SK-N-MC (cell line): ENCODE measurements at places on chromosomes 3 and 15.
A peak's percentile ranks its signal among the peaks of the same experiment; 100 is the strongest.

DNA sequence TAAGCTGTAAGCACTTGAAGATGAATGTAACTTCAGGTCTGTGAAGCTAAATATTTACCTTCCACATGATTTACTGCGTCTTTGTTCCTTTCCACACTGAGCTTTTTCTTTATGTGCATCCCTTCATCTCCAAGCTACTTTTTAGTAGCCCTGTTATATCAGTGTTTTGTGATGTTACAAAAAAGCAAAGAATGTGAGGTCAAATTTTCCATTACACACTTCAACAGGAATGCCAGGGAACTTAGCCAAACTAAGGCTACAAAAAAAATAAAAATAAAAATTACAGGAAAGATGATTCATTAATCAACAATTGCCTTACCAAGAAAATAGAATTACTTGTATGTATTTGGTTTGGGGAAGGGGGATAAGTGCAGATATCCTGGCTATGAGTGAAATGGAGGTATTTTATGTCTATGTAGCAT is 73.0 kb downstream of the FILIP1L start:
- DNase-seq, result peak; percentile 28

- DNase-seq, result no peak
These were observed 13.0 kb upstream of the PIGZ start for GRCh38 chr3:196981657-196982056.

DNA sequence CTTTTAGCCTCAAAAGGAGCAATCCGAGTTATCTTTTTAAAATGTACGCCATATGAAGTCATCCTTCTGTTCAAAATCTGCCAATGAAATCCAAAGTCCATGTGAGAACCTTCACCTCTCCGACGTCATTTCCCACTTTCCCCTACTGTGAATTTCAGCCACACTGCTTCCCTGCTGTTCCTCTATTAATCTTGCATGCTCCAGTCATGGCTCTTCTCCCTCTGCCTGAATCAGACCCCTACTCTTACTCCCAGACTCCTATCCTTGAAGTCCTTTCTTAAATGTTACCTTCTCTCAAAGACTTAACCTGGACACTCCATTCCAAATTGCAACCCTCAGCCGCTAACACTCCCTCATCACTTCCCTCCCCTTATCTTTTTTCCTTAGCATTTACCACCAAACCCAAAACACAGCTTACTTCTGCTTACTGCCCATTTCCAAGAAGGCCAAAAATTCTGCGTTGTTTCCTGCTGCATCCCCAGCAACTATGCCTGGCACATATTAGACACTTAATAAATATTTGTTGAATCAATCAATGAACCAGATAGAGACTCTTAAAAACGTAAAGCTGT is 1.2 kb downstream of the NKIRAS1 start:
- DNase-seq, result no peak

- DNase-seq, result no peak
These were observed 7.1 kb upstream of the FSIP1 start for GRCh38 chr15:39789736-39790135.

DNA sequence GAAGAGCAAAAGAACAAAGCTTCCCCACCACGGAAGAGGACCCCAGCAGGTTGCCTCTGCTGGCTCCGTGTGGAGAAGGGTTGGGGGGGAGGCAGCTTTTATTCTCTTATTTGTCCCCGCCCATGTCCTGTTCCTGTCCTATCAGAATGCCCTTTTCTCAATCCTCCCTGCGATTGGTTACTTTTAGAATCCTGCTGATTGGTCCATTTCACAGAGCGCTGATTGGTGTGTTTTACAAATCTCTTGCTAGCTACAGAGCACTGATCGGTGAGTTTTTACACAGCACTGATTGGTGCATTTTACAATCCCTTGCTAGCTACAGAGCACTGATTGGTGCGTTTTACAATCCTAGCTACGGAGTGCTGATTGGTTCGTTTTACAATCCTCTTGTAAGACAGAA is 100.6 kb upstream of the KLF13 start:
- no peak for DNase-seq

DNA sequence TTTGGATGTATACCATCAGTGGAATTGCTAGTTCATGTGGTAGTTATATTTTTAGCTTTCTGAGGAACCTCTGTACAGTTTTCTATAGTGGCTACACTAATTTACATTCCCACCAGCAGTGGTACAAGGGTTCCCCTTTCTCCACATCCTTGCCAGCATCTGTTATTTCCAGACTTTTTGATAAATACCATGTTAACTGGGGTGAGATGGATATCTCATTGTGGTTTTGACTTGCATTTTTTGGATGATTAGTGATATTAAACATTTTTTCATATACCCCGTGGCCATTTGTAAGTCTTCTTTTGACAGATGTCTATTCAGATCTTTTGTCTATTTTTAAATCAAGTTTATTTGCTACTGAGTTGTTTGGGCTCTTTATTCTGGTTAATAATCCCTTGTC is 455.6 kb upstream of the RARB start:
- no peak for DNase-seq

DNA sequence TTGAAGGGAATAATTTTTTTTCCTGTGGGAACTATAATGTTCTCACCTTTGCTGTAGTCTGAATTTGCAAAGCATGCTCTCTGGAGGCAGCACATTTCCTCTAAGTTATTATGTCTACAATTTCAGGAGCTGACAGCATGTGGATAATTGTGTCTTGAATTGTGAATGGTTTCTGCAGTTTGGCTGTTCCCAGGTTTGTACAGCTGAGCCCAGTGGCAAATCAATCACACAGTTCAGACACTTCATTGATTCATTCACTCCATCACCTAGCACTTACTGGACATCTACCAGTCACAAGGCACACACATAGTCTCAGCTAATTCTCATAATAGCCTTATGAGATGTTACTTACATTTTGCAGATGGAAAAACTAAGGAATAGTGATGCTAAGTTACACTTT is 219.0 kb upstream of the ROPN1 start:
- no peak for DNase-seq

DNA sequence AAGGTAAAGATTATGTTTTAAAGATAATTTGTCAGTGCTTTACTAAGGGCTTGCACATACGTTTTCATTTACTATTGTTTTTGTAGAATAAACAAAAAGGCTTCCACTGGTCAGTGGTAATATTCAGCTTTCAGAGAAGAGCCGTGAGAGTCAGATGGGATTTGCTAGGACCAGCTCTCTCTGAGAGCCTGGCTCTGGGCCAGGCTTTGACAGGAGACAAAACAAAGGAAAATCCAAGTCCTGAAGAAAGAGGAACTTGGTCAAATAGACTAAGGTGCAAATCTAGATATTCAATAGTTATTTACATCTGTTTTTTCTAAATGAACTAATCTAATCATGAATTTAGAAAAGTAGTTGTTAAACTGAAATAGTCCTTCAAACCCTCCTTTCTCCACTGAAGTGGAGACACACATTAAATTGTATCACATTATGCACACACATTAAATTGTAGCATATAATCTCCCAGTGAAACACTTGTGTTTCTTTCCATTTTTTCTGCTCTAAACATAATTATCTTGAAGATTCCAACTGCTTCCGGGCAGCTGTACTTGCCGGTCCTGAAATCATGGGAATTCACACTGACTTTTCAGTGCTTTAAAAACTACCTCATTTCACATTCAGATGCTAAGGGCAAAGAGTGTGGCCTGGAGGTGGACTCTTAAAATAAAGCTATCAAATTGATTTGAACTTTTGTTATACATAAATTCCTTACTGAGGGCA is 55.1 kb upstream of the FILIP1L start:
- no peak for DNase-seq

DNA sequence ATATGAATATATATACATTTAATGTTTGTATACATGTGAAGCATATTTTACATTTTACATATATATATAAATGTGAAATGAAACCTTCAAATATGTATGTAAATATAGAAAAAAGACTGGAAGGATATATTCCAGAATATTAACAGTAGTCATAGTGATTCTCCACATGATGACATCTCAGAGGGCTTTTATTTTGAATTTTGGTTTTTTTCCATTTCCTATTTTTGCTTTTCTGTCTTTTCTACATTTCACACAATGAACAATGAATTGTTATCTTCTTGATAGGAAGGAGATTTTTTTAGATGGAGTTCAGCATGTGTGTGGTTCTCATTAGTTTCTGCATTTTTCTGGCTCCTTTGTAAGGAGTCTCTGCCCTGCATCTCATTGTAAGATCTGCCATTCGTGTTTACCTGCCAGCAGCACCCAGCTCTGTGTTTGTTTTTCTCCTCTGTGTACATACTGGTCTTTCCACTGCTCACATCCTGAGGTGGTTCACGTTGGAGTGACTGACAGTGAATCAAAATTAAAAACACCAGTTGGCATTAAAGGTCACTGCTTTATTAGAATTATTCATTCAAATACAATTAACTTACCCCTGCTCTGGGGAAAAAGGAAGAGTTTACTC is 425.3 kb upstream of the MDFIC2 start:
- DNase-seq, result no peak

GRCh38 chr3:178947738-178948137 is 123.9 kb downstream of the ZMAT3 start:
- DNase-seq, result no peak

GRCh38 chr3:146164071-146164470 is 3.1 kb upstream of the PLOD2 start:
- no peak for DNase-seq

GRCh38 chr15:70491201-70491621 is 272.1 kb downstream of the UACA start:
- DNase-seq, result no peak

GRCh38 chr15:44738340-44738984 is 2.1 kb downstream of the TRIM69 start:
- peak; percentile 44 for DNase-seq

DNA sequence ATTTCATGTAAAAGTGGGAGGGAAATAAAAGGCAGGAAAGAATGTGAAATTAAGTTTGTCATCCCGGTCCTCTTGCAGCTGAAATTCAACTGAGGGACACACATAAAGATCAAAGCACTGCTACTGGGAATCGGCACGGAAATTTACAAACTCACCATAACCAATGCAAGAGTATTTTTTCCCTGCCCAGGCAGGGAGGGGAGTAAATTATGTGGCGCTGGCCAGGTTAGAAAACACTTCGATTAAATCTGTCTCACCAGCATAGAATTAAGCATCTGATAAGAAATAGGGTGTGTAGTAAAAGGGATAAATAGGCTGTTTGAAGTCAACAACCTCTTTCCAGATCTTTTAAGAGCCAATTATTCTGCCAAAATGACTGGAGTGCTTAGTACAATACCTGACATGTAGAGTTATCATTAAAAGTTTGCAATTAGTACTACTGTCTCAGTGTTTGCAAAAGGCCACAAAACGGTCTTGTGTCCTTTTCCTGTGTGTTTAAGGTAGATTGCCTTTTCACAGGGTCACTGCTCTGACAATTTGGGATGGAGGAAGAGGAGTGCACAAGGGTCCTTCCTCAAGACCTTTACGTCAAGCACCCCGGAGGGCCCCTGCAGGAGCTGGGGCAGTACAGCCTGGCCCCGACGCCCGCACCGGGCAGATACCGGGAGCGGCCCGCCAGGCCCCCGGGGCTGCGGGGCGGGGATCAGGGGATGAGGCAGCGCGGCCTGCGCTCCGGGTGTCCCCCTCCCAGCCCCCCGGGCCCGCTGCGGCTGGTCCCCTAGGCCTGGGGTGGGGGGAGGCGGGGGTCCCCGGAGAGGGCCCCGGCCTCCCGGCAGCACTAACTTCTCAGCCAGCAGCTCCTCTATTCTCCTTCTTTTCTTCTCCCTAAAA is 651 bp downstream of the UBA3 start:
- no peak for DNase-seq

GRCh38 chr3:129502641-129503408 is 25.6 kb upstream of the RHO start:
- DNase-seq, result no peak

DNA sequence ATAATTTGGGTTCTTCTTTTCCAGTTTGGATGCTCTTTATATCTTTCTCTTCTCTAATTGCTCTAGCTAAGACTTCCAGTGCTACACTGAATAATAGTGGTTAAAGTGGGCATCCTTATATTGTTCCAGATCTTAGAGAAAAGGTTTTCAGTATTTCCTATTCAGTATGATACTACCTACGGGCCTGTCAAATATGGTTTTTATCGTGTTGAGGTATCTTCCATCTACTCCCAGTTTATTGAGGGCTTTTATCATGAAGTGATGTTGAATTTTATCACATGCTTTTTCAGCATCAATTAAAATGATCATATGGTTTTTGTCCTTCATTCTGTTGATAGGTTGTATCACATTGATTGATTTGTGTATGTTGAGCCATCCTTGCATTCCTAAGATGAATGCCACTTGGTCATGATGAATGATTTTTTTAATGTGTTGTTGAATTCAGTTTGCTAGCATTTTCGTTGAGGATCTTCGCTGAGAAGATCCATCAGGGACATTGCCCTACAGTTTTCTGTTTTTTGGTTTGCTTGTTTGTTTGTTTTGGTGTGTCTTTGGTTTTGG is 3.0 kb upstream of the LRRC34 start:
- DNase-seq, result no peak

- no peak for DNase-seq
These were observed 111.5 kb downstream of the SEMA5B start for GRCh38 chr3:122916084-122916483.

- DNase-seq, result no peak
These were observed 27.2 kb upstream of the GLCE start for GRCh38 chr15:69132977-69133861.

GRCh38 chr15:25703726-25704125 is 159.4 kb downstream of the ATP10A start:
- DNase-seq, result no peak

GRCh38 chr15:66774001-66774814 is 72.2 kb downstream of the SMAD6 start:
- no peak for DNase-seq

DNA sequence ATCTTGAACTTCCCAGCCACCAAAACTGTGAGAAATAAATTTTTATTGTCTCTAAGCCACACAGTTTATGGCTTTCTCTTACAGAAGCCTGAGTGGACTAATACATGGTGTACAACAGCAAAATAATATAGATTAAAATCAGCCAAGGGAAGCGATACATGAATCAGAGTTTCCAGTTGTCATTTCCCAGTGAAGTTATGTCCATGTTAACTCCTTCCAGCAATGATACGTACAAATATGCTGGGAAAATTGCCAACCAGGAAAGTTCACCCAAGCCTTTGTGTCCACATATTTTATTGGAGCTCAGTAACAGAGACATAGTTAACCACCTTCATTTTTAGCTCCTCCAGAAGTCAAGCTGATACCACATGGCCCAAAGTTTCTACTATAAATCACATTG is 280.9 kb upstream of the KCNMB2 start:
- DNase-seq, result no peak

- peak; percentile 30 for DNase-seq
These were observed 339.5 kb upstream of the DNAJC19 start for GRCh38 chr3:181329024-181329423.

DNA sequence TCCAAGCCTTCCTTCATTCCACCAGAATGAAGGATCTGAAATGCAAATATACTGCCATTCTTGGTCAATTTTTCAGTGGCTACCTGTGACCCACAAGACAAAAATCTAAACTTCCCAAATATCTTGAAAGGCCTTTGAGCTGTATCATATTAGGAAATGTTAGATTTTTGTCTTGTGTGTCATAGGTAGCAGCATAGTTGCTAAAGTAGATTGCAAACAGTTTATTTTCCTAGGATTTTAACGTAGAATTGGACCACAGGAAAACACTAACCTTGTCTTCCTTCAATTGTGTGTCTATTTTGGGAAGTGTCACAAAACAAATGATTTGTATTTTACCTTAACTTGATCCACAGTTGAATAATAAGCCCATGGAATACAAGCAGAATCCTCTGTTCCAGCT is 42.4 kb downstream of the CP start:
- no peak for DNase-seq
